ENCODE measurements at places on chromosomes 4 and X.

DNA sequence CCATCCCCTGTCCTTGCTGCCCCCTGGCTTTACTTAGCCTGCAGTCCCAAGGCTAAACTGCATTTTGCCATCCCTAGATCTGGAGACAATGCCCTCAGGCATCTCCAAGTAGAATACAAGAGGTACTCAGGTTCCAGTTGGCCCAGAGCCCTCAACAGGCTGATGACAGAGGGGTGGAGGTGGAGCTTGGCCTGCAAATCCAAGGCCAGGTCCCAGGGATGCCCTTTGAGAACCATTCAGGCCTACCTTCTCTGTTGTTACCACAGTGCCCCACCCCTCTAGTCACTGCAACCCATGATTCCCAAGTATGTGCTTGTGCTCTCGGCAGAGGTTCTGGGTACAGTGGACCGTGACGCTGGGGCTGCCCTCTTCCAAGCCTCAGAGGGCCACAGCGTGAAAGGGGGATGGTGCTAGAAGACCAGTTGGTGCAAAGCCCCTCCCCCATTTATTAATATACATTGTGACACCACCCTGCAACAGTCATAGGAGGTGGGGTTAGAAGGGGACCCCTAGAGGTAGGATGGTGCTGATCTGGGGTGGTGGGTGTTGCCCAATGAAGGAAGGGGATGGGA, 6.4 kb upstream of the UBA1 start:
- no peak for DNase-seq

DNA sequence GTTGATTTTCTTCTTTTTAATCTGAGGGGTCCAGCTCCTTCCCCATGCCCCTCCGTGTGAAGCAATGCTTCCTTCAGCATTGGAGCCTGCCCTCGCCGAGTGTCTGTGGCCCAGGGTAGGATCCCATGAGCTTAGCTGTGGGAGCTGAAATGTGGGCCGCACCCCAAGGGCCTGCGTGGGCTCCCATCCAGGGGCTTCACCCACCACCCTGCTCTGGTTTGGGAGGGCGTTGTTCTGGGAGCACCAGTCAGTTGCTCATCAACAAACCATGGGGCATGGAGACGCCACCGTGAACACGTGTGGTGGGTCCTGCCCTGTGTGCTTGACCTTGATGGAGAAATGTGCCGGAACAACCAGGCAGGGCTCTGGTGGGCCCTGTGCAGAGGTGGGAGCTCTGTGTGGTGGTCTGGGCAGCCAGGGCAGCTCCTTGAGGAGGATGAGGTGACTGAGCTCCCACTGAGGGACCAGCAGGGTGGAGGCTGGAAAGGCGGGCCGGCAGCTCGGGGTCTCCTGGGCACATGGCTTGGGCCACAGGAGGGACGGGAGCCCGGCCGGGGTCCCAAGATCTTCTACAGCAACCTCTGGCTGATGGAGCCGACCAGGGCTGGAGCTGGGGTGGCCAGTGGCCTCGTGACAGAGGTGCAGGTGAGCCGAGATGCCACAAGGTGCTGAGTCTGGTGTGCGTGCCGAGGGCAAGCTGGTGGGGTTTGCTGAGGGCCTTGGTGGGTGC, 39.6 kb upstream of the NKX1-1 start:
- DNase-seq, result no peak

- no peak for DNase-seq
Measured at GRCh38 chr4:150668824-150669223, 86.9 kb downstream of the MAB21L2 start.

DNA sequence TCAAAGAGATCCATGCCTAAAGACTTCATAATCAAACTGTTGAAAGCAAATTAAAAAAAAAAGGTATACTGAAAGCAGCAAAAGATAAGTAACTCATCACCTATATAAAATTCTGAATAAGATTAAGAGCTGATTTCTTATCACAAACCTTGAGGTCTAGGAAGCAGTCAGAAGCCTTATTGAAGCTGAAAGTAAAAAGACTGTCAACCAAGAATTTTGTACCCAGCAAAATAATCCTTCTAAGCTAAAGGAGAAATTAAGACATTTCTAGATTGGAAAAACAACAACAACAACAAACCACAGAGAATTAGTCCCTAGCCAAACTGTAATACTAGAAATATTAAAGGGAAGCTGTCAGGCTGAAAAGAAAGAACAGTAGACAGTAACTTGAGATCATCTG, 622.9 kb downstream of the PCDH7 start:
- no peak for DNase-seq

DNA sequence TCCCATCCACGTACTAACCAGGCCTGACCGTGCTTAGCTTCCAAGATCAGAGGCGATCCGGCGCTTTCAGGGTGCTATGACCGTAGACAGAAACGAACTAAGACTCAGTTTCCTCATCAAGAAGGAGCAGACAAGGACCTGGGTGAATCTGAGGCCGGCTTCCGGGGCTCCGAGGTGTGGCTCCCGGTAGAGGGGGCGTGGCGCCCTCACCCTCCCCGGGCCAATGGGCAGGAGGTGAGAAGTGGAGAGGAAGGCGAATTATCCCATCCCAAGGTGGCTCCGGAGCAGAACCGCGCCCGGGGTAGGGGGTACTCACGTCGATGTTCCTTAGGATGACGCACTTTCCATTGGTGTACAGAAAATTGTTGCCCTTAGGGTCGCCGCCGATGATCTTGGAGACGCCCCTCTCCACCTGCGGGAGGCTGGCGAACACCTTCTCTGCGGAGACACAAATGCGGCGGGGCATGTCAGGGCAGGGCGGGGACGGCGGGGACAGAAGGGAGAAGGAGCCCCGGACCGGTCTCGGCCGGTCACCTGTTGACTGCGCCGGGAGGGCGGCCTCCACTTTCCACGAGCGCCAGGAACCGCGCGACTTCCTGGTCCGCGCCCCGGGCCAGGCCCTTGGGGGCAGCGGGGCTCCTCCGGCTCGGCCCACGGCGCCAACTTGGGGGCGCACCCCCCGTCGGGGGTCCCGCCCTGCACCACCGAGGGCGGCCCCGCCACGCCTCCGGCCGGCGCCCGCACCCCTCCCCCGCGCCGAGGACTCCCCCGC, 616 bp downstream of the WDR1 start:
- no peak for DNase-seq

DNA sequence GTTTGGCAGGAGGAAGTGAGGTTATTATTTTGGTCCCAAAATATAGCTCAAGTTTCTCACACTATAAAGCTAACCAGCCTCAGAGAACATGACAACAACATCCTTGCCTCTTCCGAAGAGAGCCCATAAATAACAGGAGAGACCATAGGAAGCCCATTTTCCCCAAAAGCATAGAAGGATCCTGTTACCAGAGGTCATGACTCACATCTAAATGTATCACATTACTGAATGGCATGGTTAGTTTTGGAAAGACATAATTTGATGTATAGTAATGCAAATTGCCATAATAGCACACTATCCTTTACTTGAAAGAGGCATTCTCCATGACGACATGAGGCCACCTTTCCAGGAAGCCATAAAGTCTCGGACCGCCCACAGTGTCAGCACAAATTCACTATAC, 238.8 kb upstream of the GRIA3 start:
- no peak for DNase-seq

- DNase-seq, result no peak
Measured at GRCh38 chr4:98508829-98509598, 149.4 kb downstream of the TSPAN5 start.

Measured in fibroblast of gingiva (primary cell).